ENCODE measurements at places on chromosomes 12 and 14.

DNA sequence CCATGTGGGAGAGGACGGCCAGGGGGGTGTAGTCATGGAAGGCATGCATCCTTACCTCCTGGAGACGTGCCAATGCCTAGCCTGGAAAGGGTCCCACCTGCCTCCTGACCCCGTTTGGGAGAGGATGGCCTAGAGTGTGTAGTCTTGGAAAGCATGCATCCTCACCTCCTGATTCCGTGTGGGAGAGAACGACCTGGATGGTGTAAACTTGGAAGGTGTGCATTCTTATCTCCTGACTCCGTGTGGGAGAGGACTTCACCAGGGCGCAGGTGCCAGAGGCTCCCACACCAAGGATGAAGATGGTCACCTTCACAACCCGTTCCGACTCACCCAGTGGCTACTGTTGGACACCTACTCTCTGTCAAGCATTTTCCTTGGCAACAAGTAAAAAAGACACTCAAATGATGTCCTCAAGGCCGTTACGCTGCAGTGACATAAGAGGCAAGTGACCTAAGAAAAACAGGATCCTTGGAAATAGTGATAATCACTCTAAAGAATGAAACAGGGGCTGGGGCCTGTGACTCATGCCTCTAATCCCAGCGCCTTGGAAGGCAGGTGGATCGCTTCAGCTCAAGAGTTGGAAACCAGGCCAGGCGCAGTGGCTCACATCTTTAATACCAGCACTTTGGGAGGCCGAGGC lies 37.5 kb upstream of the FZD10 start:
- DNase-seq = no peak

- no peak for DNase-seq
These were observed 24.4 kb downstream of the TUNAR start for GRCh38 chr14:95901054-95901453.

GRCh38 chr14:104899781-104900180 lies 24.9 kb upstream of the PLD4 start:
- no peak for DNase-seq

DNA sequence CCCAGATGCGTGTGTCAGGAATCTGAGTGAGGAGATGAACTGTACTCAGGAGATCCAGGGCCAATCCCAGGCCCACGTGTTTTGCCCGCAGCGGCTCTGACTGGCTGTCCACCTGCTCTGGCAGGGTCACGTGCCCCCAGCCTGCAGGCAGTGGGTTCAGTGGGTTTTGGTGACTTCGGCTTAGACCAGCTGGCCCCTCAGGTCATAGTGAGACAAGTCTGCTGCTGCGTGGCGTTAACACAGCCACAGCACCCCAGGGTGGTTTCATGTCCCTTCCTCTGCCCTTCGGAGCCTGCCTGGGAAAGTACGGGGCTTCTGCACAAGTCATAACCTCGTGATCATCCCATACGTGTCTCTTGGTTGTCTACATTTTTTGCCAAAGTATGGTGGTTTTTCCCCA lies 2.6 kb downstream of the FBRSL1 start:
- no peak for DNase-seq

DNA sequence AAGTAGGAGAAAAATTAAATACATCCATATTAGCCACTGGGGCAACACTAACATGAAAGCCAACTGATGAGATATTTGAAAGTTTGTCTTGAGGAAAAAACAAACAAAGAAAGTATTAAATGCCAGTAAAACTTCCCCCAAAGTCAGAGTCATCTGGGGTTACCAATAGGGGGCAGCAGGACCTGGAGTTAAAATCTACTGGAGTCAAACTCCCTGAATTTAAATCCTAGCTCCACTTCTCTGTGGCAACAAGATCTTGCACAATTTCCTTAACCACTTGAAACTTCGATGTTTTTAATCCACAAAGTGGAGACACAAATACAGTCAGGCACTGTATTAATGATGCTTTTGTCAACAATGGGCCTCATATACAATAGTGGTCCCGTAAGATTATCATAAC lies 14.4 kb downstream of the PLEKHG7 start:
- DNase-seq = no peak

- no peak for DNase-seq
These were observed 334.1 kb downstream of the ALG10 start for GRCh38 chr12:34356233-34356987.

GRCh38 chr12:116659771-116660481 lies 77.9 kb downstream of the SPRING1 start:
- DNase-seq = no peak

DNA sequence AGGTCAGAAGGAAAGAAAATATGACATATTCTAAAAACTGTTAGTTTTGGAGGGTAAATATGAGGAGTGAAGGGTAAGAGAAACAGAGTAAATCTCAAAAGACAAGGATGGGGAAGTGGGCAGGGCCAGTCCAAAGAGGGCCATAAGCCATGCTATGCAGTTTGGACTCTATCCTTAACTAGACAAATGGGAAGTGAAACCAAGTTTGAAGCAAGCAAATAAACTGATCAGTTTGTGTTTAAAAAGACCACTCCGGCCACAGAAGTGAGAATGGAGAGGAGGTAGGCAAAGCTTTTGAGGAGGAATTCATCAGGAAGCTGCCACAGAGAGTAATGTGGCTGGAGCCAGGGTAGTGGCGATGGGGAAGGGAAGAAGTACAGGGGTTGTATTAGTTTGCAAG lies 37.5 kb upstream of the DAAM1 start:
- DNase-seq = no peak

GRCh38 chr14:49497725-49498348 lies 88.3 kb downstream of the RPS29 start:
- no peak for DNase-seq

GRCh38 chr12:124389138-124389724 lies 94.3 kb downstream of the RFLNA start:
- DNase-seq = no peak

DNA sequence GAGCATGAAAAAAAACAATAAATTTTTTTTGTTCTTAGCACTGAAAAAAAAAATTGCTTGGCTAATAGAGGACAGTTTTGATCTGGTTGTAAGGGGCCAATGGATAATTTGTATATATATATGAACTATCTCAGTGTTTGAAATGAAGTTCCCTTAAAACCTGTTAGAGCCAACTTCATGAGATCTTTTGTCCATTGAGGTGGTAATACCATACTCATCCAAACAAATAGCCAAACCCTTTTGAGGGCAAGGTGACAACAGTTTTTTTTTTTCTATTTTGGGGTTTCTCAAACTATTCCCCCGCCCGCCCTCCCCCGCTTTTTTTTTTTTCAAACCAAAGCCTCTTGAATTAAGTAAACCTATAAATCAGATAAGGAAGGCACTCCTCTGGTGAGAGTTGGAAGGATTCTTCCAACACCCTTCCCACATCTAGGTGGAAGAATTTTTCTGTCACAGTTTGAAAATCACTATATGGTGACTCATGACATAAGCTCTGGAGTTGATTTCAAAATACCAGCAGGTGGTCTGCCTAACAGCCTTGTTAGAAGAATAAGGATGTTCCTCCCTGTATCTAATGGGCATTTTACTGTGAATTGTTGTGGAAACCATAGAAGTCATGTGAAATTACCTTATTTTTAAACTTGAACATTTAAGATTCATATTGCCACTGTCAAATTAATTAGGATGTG lies 10.2 kb downstream of the ARHGAP5 start:
- DNase-seq = no peak

DNA sequence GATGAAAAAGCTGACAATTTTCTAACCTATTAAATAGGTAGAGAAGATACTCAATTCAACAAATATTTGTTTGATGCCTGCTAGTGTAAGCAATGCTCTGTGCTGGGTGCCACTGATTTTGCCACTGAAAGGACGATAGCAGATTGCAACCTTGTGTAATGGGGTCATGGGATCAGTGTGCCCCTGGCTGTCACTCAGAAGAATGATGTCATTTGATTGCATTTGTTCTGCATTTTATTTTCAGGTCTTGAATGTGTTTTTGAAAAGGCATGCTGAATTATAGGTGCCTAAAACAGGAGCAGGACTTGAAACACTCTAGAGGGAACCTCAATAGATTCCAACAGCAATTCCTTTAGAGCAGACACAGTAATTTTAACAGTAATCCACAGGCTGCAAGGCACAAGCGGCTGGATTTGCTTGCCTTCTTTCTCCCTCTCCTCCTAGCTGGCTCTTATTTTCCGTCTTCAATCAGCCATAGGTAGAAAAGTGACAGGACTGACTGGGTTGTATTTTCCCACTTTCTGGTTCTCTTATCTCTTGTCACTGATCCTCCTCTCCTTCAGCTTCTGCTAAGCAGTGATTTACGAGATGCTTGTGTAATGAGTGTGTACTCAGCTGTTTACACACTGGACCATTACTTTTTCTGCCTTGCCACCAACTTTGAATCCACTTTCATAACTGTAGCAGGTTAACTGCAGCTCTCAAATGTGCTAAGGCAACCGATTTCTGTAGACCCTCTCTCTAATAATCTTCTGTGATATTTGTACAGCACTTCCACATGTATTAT lies 4.1 kb downstream of the PLXNC1 start:
- no peak for DNase-seq

DNA sequence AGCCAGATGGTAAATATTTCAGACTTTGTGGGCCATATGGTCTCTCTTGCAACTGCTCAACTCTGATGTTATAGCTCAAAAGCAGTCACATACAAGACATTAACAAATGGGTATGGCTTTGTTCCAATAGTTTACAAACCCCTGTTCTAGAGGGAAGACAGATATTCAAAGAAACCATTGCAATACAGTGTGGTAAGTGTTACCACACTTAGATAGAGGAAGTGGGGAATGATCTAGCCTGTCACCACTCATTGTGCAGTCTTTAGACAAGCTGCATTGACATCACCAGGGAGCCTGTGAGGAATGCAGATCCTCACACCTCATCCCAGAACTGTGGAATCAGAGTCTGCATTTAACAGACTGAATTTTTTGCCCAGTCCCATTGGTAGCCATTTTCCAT lies 80.0 kb upstream of the RGS6 start:
- DNase-seq = no peak

GRCh38 chr12:45483571-45483970 lies 245.9 kb upstream of the ARID2 start:
- DNase-seq = no peak

DNA sequence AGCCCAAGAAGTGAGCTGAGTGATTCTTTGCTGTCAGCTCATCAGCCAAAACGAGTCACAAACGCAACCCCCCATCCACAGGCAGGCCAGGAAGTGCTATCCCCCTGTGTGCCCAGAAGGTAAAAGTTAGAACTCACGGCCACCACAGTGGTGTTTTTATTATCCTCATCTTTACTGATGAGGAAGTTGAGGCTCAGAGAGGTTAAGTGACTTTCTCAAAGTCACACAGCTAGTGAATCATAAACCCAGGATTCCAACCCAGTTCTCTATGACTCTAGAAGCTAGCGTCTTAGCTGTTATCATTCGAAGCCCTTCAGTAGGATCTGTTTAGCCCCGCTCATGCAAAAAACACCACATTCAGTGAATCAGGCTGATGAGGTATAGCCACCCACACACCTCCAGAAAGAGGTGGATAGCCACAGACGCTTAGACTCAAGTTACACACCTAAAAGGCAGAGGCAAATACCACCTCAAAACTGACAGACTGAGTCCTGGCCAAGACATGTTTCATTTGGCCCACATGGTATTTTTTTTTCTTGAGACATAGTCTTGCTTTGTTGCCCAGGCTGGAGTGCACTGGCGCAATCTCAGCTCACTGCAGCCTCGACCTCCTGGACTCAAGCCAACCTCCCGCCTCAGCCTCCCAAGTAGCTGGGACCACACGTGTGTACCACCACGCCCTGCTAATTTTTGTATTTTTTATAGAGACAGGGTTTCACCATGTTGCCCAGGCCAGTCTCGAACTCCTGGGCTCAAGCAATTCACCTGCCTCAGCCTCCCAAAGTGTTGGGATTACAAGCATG lies 100.7 kb downstream of the SCARB1 start:
- DNase-seq = no peak

DNA sequence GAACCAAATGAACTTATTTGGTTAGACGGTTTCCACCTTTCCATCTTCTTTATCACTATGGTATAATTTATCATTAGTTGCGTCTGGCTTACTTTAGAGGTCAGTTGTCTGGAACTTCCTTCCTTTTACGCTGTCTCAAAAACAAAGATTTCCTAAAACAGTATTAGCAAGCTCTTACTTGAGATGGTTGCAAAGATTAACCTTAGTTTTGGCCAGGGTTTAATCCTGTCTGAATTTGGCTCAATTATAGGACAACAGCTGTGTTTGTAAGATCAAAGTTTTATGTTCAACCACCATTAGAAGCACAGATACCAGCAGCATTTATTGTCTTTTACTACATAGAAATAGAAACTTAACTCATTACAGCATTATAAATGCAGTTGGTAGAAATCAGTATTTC lies 7.9 kb upstream of the WASHC3 start:
- no peak for DNase-seq

- no peak for DNase-seq
These were observed 21.8 kb upstream of the PIK3C2G start for GRCh38 chr12:18239526-18239925.

GRCh38 chr14:24670594-24670993 lies 36.6 kb upstream of the GZMB start:
- DNase-seq = no peak

- no peak for DNase-seq
These were observed 2.1 kb upstream of the ATXN7L3B start for GRCh38 chr12:74535536-74535935.

DNA sequence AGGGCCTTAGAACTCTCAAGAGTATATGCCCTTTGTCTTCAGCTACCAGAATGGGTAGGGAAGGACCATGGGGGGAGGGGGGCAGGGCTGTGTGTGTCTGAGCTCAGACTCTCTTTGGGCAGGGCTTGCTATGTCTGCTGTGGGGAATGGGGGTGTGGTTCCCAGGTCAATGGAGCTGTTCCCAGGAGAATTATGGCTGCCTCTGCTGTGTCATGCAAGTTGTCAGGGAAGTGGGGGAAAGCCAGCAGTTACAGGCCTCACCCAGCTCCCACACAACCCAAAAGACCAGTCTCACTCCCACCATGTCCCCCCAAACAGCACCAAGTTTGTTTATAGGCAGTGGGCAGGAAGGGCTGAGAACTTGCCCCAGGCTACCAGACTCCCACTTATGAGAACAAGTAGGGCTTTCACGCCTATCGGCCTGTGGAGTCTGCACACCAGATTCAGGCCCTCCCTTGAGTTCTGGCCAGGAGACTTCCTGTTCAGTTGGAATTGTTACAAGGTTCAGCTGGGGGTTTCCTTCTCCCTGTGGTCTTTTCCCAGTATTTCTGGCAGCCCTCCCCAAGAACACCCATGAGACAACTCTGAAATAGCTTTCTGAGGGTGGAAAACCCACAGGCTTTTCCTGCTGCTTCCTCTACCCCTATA lies 6.1 kb upstream of the SERPINA11 start:
- DNase-seq = no peak

- no peak for DNase-seq
These were observed 26.5 kb downstream of the CRACR2A start for GRCh38 chr12:3726456-3726855.

GRCh38 chr12:110354172-110354780 lies 49.2 kb downstream of the ANAPC7 start:
- DNase-seq = no peak

GRCh38 chr12:70598467-70599193 lies 38.6 kb downstream of the PTPRB start:
- DNase-seq = no peak

DNA sequence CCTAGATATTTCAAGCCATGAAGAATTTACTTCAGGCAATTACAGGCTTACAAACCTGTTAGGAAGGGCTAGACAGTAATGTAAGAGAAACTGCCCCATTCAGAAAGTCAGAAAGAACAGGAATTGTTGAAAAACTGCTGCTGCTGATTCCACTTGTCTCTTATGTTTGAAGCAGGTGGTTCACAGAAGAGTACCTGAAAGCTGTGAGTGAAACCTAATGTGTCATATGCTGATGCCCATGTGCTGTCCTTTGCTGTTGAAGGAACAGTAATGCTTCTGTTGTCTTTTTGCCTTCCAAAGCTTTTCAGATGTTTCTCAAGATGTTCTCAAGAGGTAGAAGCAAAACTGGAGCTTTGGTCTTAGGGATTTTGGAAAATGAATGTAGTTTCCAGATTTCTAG lies 39.0 kb downstream of the MNAT1 start:
- no peak for DNase-seq

All from cortex of kidney (tissue), 1 donor.